ENCODE measurements at places on chromosomes 12 and 14.

GRCh38 chr14:100426314-100426713 is 103.2 kb downstream of the SLC25A47 start:
- DNase-seq: no peak

DNA sequence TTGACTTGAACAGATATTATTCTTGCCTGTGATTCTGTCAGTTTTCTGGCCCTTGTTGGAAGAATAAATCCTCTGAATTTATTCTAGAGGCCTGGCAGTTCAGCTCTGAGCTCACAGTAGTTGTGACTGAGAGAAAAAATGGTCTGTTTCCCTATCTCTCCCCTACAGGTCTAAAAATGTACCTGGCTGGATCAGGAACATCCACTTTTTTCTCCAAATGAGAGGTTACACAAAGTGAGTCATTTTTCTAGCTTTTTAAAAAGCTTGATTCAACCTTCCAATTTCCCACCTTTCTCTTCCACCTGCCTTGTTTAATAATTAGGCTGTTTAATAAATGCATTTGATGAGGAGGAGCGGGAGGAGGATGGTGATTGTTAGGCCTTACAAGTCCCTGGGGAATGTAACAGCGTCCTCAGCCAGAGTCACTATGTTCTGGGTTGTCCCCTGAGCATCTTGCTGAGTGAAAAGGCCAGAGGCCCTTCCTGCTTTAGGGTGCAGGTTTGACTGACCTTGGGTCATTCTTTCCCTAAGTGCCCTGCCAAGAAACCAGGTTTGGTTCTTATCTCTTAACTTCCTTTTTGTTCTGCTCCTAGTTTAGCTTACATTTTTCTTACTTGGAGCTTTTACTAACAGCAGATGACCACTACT is 91.7 kb upstream of the FUT8 start:
- no peak for DNase-seq

- DNase-seq: no peak
These were observed 415.0 kb downstream of the FUT8 start for GRCh38 chr14:65827520-65827919.

DNA sequence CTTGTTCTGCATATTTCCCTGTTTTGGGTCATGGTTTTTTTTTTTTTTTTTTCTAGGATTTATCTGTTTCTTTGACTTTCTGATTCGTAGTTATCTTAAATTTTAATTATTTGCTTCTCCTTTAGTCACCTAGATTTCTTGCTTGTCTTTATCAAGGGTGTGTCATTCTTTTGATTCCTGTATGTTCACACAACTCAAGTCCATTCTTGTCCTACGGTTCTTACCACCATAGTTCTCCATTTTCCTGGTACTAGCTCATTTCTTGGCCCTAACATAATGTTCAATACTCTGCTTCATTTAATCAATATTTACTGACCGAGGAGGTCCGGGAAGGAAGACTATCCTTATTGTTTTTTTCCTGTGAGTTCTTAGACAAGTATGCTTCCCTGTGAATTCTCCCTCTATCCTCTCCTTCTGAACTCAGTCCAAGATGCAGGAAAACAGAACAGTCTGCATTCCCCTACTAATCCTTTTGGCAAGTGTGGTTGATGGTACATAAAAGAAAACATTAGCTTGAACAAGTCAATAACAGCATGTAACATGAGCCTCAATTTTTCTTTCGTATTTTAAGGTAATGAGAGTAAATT is 1346.4 kb upstream of the SEL1L start:
- no peak for DNase-seq

- no peak for DNase-seq
These were observed 8.2 kb upstream of the MAX start for GRCh38 chr14:65110525-65110924.
